ENCODE measurements at places on chromosomes 12 and 14. TPM values are rescaled to one million over a fixed set of nuclear protein-coding genes. Genes with fewer than 3 reads are reported as not detected.

- no peak for DNase-seq
These were observed 236.4 kb downstream of the VRK1 start for GRCh38 chr14:97033556-97034081.

DNA sequence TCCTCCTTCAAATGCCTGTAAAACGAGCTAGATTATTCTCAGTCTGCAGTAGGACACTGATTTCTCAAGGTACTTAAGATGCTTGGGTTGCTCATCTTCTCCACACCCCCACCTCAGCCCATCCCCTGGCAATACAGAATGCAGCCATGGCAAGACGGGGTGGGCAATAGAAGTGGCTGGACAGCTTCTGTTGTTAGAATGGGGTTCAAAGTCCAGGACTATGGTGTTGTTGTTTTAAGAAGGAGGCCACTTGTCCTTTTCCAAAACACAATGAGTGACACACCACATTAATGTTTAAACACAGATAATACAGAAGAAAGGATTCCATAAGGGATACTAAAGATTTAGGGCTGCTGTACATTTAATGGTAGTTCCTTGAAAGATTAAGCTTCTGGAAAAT lies 188.9 kb upstream of the BCL2L14 start:
- DNase-seq: no peak

DNA sequence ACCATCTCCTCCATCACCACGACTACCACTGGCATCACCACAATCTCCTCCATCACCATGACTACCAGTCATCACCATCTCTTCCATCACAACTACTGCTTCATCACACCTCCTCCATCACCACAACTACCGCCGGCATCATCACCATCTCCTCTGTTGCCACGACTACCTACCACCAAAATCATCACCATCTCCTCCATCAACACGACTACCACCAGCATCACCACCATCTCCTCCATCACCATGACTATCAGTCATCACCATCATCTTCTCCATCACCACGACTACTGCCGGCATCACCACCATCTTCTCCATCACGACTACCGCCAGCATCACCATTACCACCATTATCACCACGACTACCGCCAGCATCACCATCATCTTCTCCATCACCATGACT lies 89.5 kb downstream of the RIMBP2 start:
- no peak for DNase-seq

- no peak for DNase-seq
These were observed 176.6 kb downstream of the TSPAN9 start for GRCh38 chr12:3253682-3254275.

- no peak for DNase-seq
These were observed 184.8 kb downstream of the SPTSSA start for GRCh38 chr14:34277191-34277590.

- no peak for DNase-seq
These were observed 63.0 kb upstream of the NRXN3 start for GRCh38 chr14:78107166-78107565.

GRCh38 chr12:104692557-104693218 lies 235.9 kb downstream of the CHST11 start:
- DNase-seq: no peak

GRCh38 chr14:22007363-22007762 lies 333.7 kb upstream of the OR4E1 start:
- DNase-seq: no peak

Gene TXNRD1
- 309 TPM for polyA plus RNA-seq

DNA sequence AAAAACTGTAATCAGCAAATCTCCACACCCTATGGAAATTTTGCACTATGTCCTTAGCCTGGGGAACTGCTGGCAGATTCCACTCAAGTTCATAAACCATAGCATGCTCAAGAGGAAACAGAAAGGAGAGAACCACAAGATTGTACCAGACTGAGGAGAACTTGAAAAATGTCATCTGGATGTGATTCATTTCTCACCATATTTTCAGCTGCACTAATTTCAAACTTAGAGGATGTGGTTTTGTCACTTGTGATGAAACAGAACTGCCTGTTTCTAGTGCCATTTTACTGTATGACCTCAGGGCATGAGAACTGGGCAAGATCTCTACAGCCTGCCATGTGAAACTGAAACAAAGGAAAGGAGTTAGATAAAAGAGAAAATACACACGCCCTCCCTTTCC lies 1493.1 kb upstream of the FLRT2 start:
- DNase-seq: peak; percentile 74

DNA sequence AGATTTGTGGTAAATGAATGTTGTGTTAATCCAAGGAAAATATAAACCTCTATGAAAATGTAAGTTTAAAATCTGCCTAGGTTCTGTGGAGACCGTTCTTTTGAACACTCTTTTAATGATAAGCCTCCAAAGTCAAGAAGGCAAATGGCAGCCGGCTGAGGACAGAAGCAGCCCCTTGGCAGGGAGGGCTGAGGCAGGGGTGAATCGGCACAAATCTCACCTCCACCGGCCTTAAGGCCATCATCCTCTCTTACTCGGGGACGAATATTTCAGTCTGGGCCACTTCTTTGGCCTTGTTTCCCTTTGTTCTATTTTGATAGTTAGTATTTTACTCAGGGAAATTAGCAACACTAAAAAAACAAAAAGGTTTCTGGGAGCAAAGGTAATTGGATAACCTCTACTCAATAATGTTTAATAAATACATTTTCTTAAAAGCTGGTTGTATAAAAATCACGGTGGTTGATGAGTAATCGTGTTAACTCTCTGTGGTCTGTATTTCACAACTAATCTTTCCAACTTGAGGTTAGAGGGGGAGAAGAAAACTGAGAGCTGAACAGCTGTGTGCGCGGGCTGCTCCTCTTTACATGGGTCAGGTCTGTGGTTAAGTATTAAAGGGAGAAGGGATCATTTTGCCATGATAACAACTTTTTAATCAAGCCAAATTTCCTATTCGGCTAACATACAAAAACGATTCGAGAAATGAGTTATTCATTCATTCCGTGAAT lies 18.6 kb downstream of the LGMN start:
- no peak for DNase-seq

Gene ATP5F1B
- 829 TPM for polyA plus RNA-seq

Gene FOXG1
- polyA plus RNA-seq: not detected

DNA sequence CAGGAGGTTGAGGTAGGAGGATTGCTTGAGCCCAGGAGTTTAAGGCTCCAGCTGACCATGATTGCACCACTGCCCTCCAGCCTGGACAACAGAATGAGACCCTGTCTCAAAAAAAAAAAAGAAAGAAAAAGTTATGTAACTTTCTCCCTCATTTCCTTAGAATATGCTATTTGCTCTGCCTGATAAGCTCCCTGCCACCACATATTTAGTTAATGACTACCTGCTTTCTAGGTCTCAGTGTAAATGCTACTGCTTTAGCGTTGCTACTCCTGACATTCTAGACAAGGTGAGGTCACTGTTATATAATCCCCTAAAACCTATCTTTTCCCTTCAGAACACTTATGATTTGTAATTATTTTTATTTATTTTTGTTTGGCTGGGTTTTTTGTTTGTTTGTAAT lies 86.3 kb upstream of the AMN1 start:
- DNase-seq: no peak

DNA sequence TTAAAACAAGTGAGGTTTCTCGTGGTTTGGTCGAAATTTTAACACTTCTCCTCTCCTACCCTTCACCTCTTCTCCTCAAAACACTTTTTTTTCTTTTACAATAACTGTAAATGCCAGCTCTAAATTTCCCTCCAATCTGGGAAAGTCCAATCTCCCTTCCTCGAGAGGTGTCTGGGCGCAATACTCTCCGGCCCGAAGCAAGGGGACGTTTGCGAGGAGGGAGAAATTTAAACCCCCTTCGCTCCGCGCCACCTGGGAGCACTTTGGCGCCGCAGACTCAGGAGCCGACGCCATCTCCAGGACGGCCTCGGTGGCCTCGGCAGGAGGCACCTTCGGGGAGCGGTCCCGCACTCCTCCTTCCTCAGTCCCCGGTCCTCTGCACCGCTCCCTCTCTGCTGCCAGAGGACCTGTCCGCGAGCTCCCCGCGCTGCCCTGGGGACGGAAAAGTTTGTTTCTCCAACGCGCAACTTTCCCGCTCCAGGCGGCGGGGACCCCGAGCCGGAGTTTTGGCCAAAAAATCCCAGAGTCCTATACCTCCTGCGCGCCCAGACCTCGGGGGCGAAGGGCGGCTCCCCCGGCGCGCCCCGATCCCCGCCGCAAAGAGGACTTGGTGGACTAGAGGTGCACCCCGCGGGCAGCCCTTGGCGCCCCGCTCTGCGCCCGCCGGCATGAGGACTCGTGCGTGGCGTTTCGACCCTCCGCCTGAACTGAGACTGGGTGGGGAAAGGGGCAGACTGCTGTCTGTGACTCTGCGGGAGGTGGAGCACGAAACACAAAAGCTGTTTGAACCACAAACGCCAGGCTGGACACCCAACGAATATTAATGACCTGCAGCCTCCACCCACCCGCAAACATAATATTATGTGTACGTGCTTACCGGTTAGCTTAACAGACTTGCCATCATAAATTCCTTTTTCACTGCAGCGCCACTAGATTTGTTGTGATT lies 95.2 kb upstream of the HMGA2 start:
- DNase-seq: peak; percentile 37

- DNase-seq: no peak
These were observed 89.6 kb downstream of the NUAK1 start for GRCh38 chr12:106049105-106049504.

Gene SPX
- polyA plus RNA-seq: 0.06 TPM

DNA sequence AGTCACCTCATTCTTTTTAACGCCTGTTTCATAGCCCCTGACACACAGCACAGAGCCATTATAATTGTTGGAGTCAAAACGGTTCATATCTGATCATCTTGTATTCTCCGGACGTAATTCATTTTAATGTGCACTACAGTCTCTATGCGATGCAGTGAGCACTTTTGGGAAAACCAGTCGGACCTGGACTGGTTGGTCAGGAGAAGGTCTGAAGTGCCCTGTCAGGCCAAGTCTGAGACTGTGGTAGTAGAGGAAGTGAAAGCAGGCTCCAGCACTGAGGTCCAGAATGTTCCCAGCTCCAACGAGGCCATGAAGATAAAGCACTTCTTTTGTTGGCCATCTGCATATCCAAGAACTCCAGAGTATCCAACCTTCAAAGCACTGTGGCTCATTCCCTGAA lies 117.1 kb upstream of the NCOR2 start:
- DNase-seq: peak; percentile 36

GRCh38 chr12:25894759-25895158 lies 63.7 kb upstream of the RASSF8 start:
- no peak for DNase-seq

GRCh38 chr12:93229494-93230325 lies 148.0 kb upstream of the NUDT4 start:
- DNase-seq: peak; percentile 72

- DNase-seq: peak; percentile 96
These were observed 17.8 kb upstream of the PDE3A start for GRCh38 chr12:20350495-20350894.

- DNase-seq: no peak
These were observed 418.6 kb downstream of the PDZRN4 start for GRCh38 chr12:41606468-41607445.
